ENCODE measurements at places on chromosomes 5 and 9.

DNA sequence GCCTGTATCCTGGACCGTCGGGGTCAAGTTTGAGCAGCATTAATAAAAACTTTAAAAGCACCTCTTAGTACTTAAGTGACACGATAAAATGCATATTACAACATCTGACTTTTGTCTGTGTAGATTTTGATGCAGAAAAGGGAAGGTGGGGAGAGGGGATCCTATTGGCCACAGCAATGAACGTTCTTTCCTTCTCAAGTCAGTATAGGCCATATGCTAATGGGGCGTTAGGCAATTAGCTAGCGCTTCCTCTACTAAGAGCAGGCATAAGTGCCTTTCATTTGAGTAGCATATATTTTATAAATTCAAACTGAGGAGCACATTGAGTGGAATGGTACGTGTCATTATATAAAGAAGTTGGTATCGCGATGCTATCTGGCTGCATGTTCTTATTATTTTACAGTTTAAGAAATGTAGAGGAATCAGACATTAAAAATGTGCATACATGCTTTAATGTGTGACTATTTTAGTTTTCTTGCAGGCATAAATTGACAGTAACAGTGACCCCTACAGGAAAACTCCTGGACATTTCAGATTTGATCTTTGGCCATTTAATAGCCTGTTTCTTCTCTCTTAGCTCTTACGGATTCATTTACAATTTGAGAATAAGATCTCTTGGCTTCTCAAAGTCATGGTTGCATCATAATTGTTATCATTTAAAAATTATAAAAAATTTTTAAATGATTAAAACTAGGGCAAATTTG, 1.1 kb upstream of the GNA14 start:
- no peak for DNase-seq

GRCh38 chr9:16213781-16214515, 656.5 kb downstream of the BNC2 start:
- DNase-seq = no peak

GRCh38 chr5:65332591-65332990, 149.1 kb downstream of the ADAMTS6 start:
- no peak for DNase-seq

GRCh38 chr5:103360475-103360874, 101.9 kb downstream of the MACIR start:
- DNase-seq = no peak

- no peak for DNase-seq
Observed at GRCh38 chr9:104826079-104826775, 62.3 kb downstream of the NIPSNAP3B start.

GRCh38 chr9:34190996-34191892, 12.4 kb downstream of the UBAP1 start:
- DNase-seq = no peak

DNA sequence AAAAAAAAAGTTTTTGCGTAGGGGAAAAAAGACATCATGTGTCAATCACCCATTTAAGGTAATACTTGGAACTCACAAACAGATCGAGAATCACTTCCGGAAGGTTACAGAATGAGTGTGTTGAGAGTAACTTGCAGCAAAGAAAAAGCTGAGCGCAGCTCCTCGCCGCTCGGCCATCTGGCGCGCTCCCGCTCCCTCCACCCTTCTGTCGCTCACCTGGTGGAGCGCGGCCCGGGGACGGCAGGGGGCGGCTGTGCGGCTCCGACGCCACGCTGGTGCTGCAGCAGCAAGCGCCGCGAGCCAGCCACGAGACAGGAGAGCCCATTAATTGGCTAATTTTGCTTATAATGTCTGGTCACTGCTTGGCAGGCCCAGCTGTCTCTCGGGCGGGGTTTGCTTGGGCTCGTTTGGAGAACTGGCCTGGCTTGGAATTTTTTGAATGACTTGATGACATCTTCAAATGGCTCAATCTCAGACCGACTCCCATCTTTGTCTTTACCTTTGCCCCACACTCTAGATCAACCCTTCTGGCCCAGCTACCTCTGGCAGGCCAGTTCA, 601.8 kb downstream of the CCDC171 start:
- DNase-seq = peak; percentile 8

GRCh38 chr5:147406636-147407035, 103.2 kb downstream of the DPYSL3 start:
- no peak for DNase-seq

DNA sequence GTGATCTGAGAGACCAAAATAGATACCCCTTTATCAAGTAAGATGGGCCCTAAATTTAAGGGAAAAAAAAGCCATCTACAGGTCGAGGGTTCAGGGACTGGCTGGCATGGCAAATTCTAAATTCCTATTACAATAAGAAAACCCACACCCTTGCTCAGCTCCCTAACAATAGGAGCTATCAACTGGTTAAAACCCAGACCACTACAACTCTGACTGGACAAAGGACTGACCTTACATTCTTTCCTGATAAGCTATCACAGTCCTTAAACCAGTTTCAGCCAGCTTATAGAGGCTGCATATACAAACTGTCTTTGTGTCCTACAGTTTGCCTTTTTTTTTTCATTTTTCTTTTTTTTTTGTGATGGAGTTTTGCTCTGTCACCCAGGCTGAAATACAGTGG, 803.6 kb downstream of the NR2F1-AS1 start:
- DNase-seq = no peak

Data from stimulated activated CD4-positive, alpha-beta T cell treated with anti-CD3 and anti-CD28 coated beads, Interleukin-15, amount 100 ng/mL, for 1 hour (primary cell).